Inflammatory macrophage treated with lipopolysaccharide for 1 hour (primary cell): ENCODE measurements at places on chromosomes 5 and 9.

DNA sequence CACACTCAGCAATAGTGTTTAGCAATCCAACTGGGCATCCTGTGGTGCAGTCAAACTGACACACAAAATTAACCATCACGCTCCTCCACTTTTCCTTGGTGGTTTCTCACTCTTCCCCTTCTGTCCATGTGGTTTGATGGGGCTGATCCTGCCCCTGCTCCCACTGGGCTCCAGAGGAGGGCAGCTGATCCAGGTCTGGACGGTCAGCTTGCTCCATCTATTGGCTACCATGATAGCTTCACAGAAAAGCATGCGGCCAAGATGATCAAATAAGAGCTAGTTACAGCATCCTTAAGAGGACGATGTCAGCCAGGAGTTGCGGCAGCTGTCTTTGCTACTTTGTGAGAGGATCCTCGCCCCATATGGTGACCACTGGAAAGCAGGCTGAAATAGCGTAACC, 29.6 kb upstream of the RANBP17 start:
- no peak for DNase-seq

GRCh38 chr5:81045389-81045807, 85.2 kb downstream of the RASGRF2 start:
- no peak for DNase-seq

DNA sequence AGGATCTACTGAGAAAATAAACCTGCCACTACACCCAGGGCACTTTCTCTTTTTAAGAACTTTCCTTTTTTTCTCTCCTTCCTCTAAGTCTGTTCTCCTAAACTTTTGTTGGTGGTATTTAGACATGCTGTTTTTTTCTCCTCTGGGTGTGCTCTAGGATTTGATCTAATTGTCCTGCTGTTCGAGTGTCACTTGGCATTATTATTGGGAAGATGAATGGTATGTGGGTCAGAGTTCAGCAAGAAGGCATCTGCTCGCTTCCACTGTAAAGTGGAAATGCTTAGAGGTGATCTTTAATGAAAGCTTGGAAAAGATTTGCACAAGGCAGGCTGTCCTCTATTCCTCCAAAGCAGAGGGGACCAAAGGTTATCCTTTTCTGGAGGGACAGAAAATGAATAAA, 1.3 kb upstream of the PLPPR1 start:
- DNase-seq, result no peak

GRCh38 chr9:133990366-133991213, 1.5 kb downstream of the VAV2 start:
- no peak for DNase-seq

GRCh38 chr5:75286211-75286773, 49.6 kb upstream of the ANKRD31 start:
- no peak for DNase-seq

- no peak for DNase-seq
Observed at GRCh38 chr5:69138766-69139165, 28.2 kb upstream of the CCNB1 start.

DNA sequence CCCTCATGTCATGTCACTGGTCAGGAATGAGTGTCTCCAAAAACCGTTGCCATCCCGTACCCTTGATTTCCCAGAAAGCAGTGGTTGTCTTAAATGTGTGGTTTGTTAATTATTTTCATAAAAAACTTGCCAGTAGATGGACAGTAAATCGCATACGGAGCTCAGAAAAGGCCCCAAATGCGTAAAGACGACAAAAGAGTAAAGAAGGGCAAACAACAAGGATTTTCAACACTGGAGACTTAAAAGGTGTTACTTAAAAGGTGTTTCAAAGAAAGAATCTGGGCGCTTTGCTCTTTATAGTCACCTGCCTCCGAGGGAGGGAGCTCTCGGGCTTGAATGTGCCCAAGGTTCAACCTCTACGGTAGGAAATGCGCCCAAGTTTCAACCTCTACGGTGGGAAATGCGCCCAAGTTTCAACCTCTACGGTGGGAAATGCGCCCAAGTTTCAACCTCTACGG, 734 bp downstream of the KIF27 start:
- DNase-seq, result no peak

GRCh38 chr5:43227655-43228054, 35.6 kb downstream of the NIM1K start:
- peak; percentile 60 for DNase-seq

DNA sequence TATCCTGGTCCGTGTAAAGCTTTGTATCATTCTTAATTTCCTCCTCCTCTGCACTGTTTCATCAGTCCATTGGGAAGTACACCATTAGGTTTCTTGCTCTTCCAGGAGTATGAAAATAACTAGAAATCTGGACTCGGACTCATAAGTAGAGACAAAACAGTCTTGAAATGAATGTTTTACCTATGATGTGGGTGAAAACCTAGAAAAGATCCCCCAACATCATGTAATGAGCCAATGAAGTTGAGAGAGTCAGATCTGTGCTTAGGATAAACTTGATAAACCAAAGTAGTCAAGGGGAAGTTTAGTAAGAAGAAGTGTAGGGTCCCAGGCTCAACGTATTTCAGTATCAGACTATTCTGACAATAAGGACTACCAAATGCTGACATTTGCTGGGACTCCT, 25.2 kb downstream of the ZNF366 start:
- no peak for DNase-seq

GRCh38 chr5:111953351-111954127, 196.5 kb upstream of the NREP start:
- DNase-seq, result no peak

GRCh38 chr9:34079181-34079580, 30.5 kb upstream of the UBAP2 start:
- no peak for DNase-seq

- DNase-seq, result peak; percentile 80
Observed at GRCh38 chr5:132883261-132883834, 9.9 kb downstream of the LEAP2 start.

DNA sequence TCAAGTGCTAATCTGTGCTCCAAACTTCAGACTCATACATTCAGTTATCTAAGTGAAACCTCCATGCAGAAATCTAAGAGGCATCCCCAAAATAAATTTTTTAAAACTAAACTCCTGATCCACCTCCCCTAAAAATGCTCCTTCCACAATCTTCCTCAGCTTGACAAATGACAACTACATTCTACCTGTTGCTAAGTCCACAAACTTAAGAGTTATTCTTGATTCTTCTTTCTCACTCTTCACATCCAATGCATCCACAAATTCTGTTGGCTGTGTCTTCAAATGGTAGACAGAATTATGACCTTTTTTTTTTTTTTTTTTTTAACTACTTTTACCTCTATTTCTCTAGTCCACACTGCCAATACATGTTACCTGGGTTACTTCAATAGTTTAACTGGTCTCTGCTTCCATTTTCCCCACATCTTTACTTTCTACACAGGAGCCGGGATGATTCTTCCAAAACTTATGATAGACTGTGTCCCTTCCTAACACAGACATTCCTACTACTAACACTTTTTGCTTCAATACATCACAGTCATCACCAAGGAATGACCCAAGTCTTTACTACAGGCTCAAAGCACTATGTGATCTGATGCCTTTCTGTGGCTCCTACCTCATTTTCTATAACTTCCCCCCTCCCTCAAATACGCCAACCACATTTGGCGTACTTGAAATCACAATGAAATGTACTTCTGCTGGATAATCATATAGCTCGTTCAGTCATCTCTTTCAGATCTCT, 143.6 kb downstream of the PDE4D start:
- DNase-seq, result no peak

DNA sequence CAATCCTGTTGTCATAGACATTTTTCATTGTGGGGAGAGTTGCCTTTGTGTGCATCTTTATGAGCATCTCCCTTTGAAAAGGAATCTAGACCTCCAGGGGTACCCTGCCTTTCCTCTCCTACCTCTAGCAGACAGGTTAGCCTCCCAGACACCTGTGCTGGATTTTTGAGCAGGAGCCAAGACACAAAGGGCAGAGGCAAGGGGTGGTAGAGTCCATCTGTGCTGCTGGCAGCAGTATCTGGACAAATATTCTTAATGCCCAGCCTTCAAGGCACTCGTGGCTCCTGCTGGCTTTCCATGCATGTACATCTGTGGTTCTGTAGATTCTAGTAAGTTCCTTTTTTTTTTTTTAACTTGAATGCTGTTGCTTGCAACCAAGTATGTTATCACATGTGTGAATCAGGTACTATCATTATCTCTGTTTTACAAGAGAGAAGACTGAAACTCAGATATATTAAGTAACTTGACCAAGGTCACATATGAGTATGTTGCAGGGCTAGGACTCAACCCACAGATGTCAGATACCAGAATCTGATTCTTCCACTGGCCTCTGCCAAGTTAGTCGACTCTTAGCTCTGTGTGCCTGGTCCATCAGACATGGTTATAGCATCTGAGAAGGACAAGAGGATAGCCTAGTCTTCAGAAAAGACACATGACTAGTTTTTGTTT, 32.9 kb upstream of the GPR151 start:
- no peak for DNase-seq

GRCh38 chr9:109906766-109907382, 126.9 kb downstream of the PALM2AKAP2 start:
- DNase-seq, result no peak

GRCh38 chr9:107466826-107467225, 22.7 kb downstream of the KLF4 start:
- DNase-seq, result no peak

- no peak for DNase-seq
Observed at GRCh38 chr9:33161589-33162132, 5.5 kb downstream of the B4GALT1 start.

DNA sequence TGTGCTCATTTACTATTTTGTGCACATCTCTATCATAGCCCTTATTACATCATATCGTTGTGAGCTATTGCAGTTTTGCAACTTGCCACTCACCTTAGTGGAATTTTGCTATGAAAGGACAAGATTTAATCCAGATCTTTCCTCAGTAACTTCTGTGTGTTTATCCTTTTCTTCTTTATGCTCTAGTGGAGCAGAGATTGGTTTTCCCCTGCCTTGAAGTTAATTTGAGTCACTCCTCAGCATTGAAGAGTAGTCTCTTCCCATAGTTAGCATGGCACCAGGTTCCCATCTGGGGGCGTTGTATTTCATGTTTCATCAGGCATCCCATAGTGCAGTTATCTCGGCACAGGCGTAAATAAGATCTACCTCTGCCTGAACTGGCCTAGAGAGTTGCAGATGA, 510.4 kb downstream of the PSAT1 start:
- DNase-seq, result no peak

GRCh38 chr5:14489643-14490042, 91.9 kb upstream of the OTULINL start:
- DNase-seq, result peak; percentile 66

DNA sequence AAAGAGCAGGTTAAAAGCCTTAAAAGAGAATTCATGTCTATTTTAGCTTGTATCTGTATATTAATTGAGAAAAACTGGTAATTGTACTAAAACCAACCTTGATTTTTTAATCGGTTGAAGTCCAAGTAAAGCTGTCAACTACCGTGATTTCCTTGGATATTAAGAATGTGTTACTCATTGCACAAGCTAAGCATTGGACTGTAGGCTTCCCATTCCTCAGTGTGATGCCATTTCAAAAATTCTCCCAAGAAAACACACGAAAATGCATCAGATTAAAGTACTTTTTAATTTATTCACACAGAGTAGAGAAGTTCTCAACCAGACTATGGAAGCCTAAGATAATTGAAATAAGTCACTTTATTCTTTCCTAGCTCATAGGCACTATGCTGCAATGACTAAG, 761.4 kb upstream of the TYRP1 start:
- no peak for DNase-seq

- DNase-seq, result no peak
Observed at GRCh38 chr5:67243349-67243748, 46.8 kb upstream of the CD180 start.

DNA sequence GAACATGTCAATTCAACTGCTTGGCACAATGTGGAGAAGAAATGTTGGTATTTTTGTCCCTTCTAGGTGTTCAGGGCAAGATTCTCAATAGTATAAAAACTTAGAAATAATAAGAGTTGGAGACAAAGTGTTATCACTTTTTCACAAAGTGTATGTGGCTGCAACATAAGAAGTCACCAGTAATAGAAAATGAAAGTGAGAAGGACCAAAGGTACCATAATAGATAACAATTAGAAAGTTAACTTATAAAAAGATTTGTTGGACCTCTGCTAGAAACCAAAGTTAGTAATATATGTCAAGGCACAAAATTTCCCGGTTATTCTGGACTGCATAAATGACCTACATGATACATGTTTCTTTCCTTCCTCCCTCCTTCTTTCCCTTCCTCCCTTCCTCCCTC, 1535.3 kb downstream of the EFNA5 start:
- no peak for DNase-seq

- DNase-seq, result no peak
Observed at GRCh38 chr9:19512103-19512832, 103.5 kb downstream of the ACER2 start.

DNA sequence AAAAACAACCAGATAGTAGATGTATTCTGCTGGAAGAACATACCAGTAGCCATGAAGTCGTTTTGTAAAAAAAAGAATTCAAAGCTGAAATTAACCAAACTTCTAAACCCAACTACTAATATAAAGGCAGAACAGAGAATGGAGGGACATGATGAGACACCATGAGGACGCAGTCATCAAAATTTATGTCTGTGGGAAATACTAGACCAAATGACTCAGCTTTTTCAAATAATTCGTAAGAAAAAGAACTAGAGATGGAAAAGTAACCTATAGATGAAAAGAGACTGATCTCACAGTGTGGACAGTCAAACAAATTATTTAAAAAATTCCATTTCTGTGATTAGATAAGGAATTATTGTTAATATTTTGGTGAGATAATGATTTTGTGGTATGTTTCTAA, 10.3 kb downstream of the TTC23L start:
- DNase-seq, result no peak

DNA sequence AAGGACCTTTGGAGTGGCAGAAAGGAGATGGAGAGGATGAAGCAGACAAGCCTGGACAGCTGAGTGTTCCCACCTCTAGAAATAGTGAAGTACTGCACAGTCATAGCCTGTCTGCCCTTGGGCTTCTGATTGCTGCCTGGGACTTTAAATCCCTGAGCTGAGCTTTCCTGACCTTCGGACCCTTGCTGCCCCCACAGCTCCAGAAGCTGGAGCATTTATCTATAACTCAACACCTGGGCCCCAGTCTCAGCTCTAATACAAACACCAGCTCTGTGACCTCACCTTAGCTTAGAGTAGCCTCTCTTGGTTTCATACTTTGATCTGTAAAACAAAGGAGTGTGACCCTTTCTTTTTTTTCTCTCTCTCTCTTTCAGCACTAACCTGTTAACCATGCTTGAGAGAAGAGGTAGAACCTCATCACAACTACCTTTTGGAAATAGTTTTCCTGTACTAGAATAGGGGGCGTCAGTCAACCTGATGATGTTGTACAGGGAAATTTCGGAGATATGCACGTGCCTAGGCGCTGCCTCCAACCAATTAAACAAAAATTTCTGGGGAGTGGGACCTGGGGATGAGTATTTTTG, 25.4 kb upstream of the ELL2 start:
- DNase-seq, result no peak

DNA sequence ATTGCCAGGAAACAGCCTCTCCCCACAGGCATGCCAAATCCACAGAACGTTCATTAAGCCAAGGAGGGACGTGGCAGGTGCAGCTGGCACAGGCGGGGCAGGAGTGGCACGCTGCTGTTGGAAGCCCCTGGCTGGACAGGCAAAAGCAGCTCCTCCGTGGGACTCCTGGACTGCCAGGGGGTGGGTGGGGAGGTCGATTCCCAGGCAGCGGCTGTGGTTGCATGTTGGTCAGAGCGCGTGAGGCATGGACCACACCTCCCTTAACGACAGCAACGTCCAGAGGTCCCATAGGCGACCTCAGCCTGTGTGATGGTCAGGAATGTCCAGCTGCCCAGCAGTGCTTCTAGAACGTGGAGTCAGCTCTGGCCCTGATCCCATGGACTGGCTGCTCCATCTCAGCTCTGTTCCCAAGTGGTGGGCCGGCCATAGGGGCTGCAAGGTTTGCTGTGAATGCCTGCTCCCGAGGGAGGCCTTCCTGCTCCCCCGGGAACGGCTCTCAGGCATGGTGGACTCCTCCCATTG, 6.9 kb downstream of the SLC6A19 start:
- DNase-seq, result no peak
